ENCODE measurements at places on chromosomes 2 and 18.

DNA sequence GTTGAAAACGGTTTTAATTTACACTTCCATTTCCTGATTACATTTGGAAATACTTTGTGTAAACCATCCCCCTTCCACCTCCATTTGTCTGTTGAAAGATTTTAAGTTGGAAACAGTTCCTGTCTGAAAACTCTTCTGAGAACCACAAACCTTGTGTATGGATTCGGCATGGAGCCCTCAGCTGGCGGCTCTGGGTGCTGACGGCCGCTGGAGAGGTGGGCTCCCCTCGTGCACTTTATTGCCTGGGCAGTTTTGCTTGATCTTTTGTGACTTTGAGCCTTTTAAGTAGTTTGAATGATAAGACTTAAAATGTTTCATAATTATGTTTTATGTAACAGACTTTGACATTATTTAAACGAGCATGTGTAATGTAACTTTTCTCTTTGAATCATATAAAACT lies 11.1 kb downstream of the KLF11 start:
- DNase-seq = no peak

GRCh38 chr2:201852462-201852861 lies 46.1 kb downstream of the CDK15 start:
- no peak for DNase-seq

- no peak for DNase-seq
Observed at GRCh38 chr2:191345788-191346187, 100.6 kb downstream of the MYO1B start.

GRCh38 chr2:233092432-233093165 lies 32.5 kb downstream of the INPP5D start:
- no peak for DNase-seq

Measured in cardiac septum (tissue), 1 donor.